ENCODE measurements at places on chromosomes 1 and 21. TPM values are rescaled to one million over a fixed set of nuclear protein-coding genes. Genes with fewer than 3 reads are reported as not detected.
A peak's percentile ranks its signal among the peaks of the same experiment; 100 is the strongest.

DNA sequence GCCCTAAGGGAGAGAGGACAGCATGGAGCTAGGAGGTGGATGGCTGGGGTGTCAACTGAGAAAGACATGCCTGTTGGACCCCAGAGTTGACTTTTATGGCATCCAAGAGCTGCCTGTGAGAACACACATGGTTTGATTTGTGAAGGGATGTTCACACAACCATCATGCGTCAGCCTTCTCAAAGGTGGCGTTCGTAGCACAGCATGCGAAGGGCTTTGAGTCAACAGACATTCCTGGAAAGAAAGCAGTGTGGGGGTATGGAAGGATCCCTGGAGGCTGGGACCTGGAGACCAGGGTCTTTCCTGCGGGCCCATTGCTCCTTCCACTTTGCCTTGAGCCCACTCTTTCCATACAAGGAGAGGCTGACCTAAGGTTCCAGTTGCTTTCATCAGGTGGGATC is 6.4 kb upstream of the WNT3A start:
- DNase-seq: no peak

DNA sequence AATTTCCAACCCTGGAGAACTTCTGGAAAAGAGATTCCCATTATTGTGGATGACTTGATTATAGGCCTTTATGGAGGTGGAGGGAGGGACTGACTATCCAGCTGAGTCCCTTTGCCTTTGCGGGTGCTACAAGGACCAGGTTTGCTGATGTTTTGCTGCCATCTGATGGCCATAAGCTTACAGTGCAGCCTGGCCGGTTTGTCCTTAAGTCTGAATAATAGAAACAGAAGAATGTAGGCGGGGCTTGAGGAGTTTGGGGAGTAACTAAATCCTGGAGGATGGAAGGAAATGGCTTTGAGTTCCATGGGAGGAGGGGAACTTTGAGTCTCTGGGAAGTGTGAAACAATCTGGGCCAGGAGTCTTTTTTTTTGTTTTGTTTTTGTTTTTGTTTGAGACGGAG is 55.7 kb upstream of the CD1D start:
- DNase-seq: peak; percentile 69

- peak; percentile 36 for DNase-seq
Observed at GRCh38 chr1:183804916-183805841, at the start of gene RGL1. Gene RGL1 (plus strand): TSS chr1:183805120. CDS start chr1:183805298, 178 bp downstream.

- DNase-seq: no peak
Observed at GRCh38 chr1:111422546-111423391, 4.8 kb downstream of the OVGP1 start.

DNA sequence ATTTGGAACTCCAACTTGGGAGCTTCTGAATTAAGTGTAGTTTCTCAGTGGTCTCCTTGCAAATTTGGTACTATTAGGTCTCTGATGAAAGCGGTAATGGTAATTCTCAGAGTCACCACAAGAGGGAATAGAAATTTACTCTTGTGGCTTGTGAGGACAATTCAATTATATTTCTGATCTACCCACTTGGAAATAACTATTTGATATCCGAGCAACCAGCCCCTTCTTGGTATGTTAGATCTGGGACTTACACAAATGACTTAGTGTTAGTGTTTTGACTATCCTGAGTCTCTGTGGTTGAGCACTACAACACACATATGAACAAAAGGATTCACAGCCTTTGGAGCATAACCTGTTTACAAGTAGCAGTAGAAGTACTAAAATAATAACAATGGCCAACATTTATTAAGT is 68.1 kb downstream of the RPS6KA1 start:
- DNase-seq: no peak

DNA sequence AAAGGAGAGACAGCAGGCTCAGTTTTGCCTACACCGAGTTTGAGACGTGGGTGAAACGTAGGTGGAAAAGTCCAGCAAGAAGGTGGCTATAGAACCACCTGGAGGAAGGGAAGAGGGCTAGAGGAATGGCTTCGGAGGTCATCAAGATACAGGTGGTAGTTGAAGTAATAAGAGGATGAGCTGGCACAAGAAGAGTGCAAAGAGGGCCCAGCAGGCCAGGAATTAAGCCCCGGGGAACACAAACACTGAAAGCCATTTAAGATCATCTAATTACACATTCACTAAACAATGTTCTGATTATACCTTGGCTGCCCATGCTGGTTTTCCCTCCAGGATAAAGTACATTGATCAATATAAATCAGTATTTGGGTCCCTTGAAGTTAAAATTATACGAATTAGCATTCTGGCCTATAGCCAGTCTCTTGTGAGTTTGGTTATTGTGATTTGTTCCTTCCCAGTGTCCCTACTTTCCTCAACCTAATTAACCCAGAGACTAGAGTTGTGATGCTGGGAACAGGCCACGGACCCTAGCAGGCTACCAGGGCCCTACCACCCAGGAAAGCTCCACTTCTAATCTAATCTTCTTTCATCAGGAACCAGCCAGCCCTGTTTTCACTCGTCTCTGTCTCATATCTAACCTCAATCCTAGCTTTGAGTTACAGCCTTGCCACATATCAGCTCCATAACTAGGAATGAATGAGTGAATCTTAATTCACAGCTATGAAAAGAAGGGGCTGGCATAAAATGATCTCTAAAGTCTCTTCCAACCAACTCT is 26.4 kb upstream of the PPP1R15B start:
- DNase-seq: no peak

DNA sequence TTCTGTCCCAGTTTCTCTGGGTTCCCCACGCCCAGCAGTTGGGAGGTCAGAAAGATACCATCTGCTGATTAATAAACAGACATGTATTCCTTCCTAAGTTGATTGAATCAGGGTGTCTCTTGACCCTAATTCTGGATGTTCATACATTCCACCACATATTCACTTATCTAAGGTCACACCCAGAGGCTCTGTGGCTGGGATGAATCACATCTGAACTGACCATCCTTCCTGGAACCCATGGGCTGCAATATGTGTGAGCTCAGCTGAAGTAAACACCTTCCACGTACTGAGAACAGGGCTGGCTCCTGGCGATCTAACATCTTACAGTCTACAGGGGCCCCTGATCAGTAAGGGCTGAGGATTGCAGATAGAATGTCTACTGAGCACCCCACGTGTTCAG is 20.5 kb upstream of the TRABD2B start:
- no peak for DNase-seq

- no peak for DNase-seq
Observed at GRCh38 chr1:153346077-153346723, 2.4 kb downstream of the PGLYRP4 start.

DNA sequence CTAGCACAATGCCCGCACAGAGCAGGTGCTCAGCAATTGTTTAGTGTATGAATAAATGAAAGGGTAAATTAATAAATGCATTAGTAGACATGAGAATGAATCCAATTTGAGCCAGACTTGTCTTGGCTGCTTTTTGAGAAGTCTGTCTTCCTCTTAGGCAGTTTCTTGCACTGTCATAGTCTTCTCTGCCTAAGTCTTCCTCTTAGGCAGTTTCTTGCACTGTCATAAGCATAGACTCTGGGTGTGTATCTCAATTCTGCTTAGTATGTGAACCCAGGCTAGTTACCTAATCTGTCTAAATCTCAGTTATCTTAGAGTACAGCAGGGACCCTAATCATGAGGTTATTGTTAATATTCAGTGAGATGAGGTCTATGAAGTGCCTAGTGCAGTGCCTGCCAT is 27.2 kb downstream of the NHLH2 start:
- no peak for DNase-seq

- DNase-seq: no peak
Observed at GRCh38 chr1:80341021-80341420, 1334.5 kb upstream of the ADGRL4 start.

DNA sequence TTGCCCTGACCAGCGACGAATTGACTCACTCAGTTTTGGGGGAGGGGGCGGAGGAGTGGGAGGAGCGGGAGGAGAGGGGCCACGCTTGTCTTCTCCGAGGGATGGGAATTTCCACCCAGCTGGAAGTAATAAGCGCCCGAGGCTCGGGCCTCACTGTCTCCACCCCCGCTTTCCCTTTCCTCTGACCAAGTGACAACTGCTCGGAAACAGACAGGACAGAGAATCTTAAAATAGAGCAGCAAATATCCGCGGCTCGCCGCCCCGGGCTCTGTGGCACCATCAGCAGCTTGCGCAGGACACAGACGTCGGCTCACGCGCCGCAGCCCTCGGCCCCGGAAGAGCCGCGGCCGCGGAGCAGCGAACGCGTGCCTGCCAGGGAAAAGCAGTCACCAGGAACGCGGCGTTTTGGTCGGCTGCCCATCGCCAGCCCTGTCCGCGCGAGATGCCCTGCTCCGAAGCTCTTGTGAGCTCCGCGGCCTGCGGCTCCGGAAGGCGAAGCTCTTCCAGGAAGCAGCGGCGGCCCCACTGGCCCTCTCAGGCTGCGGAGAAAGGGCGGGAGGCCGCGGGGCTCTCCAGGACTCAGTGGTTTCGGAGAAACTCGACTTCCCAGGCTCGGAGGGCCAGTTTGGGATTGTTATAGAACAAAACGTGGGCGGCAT is 10.7 kb upstream of the RGS16 start:
- peak; percentile 68 for DNase-seq

DNA sequence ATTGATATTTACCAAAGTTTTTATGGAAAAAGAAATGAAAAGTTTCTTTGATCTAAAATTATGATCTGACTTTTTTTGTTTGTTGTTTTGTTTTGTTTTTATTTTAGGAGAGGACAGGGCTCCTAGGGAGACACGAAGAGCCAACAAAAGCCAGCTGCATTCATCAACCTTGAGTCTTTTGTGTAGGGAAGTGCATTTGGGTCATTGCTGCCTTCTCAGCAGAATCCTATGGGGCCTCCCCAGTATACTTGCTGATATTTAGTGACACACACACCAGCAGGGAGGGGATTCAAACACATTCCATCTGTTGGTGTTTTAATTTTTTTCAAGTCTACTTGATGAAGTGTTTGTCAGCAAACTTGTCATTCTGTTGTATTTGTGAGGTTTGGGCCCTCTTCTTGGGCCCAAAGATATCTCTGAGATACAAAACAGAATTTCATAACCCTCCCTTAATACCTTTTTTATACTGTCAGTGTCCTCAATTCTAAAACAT is 203.5 kb downstream of the NTNG1 start:
- no peak for DNase-seq

DNA sequence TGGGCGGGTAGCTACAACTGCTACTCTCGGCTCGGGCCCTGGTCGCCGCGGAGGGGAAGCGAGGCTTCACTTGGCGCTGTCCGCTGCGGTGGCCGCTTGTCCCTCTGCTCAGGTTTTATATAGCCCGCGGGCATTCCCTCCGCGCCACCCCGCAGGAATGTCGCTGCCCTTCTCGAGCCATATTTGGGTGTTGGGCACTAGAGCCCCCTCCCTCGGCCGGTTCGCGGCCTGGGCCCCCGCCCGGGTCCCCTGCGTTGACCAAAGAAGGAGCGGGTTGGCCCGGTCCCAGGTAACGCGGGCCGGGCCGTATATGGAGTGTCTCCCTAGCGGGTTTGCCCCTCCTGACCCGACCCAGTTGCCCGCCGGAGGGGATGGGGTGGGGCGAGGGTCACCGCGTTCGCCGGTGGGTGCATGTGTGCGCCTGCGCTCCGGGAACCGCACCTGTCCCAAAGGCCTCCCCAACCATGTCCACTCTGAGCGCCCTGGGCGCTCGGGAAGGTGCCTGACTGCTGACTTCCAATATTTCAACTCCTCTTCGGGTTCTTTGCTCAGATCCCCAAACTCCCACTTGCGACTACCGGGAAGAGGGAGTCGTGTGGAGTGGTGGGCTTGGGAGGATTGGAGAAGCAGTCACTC is at the start of gene ACTA1:
Gene ACTA1 (minus strand): TSS at position 90 of the 636 bp plus-strand sequence. CDS start 979 bp downstream, outside the sequence.
- no peak for DNase-seq

GRCh38 chr1:178155481-178156255 is 61.8 kb downstream of the RASAL2 start:
- no peak for DNase-seq

- no peak for DNase-seq
Observed at GRCh38 chr1:102252731-102253505, 256.2 kb upstream of the OLFM3 start.

GRCh38 chr1:43872280-43872679 is 61.3 kb upstream of the ARTN start:
- no peak for DNase-seq

GRCh38 chr1:106072909-106073600 is 983.4 kb upstream of the PRMT6 start:
- no peak for DNase-seq

DNA sequence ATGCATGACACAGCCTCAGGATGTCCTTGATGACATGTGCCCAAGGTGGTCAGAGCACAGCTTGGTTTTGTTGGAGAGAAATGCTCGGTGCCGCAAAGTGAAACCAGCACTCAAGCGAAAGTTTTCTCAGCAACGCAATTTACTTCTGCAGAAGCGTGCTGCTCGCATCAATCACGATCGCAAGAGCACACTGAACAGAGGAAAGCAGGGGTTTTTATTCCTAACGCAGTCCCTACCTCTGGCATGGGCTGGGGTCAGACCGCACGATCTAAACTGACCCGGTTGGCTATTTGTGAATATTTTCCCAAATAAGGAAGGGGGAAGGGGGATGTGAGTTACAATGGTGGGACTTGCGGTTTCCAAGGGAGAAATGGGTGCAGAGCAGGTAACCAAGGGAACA is 809 bp upstream of the ZNF669 start:
- no peak for DNase-seq

DNA sequence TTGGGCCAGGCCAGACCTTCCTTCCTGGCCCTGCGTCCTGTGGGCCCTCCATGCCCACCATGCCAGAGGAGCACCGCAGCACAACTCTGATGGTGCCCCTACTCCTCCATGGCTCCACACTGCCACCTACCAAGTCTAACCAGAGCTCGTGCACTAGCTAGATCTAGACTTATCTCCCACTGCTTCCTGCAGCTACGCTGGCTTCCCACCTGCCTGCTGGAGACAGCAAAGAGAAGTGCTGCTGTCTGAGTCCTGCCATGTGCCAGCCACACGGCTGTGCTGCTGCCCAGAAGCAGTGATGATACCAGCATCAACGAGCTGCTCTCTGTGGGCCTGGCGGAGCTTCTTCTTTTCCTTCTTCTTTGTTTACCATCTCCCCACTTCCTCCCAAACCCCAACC is 4.5 kb downstream of the GUCA2B start:
- no peak for DNase-seq

DNA sequence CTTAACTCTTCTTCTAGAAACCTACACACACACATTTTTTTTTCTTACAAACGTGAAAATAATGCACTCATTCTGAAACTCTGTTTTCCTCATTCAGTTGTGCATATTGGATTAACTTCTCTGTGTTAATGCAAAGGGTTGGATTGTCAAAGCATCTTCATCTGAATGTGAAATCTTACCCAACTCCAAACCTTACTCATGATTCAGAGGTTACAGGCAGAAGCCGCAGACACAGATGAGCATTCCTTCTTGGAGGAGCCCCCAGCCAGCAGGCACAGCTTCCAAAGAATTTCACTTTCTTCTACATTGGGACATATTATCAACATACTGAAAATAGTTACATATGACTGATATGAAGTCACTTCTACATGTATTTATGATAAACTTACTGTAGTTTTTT is 15.7 kb downstream of the PATJ start:
- DNase-seq: no peak

DNA sequence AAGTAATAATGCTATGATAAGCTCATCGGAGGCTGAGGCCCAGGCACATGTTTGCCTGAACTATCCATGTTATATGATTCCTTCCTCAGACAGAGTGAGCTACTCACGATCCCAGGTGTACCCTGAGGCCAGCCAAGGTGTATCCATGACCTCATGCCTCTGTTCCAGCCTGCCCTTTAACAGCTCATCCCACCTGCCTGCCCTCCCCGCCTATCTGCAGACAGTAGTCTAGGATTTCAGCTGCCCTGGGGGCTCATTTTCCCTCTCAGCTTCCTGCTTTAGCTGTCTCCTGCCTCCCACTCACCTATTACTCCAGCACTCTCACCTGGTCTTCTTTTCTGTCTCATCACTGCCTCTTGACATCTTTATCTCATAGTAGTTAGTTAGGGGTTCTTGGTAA is 1.9 kb upstream of the IL24 start:
- no peak for DNase-seq

Gene PRDX1
- 128 TPM for total RNA-seq

Gene OR2T2
- total RNA-seq: not detected

Gene SLC2A5
- not detected for total RNA-seq

Gene FAM151A
- total RNA-seq: not detected

All from activated T-cell treated with anti-CD3 and anti-CD28 coated beads, Interleukin-2, amount 50 U/mL, for 72 hours (primary cell).